ENCODE measurements at places on chromosomes 1 and 21.
A peak's percentile ranks its signal among the peaks of the same experiment; 100 is the strongest.

DNA sequence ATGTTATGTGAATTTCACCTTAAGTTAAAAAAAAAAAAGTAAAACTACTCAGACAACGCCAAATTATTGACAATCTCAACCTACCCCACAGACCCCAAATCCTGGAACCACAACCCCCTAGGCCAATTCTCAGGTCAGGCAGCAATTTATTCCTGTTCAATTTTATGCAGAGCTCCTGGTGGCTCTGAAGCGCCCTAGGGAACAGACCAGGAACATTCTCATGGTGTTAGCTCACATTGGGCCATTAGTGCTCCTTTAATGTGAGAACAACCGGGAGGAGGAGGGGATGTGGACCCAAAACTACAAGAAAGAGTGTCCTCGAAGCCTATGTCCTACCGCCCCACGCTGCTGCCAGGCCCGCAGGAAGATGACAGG is 403 bp upstream of the PSEN2 start:
- H3K4me3 ChIP-seq: peak overlapping the region; percentile 40
- H3K4me1 ChIP-seq: peaks cover 4% of the 10 kb centered on the region
- no peak for DNase-seq
- no peaks in the 10 kb centered on the region for H3K27me3 ChIP-seq
- H3K27ac ChIP-seq: no peak overlapping the region
- H3K36me3 ChIP-seq: no peaks in the 10 kb centered on the region

GRCh38 chr1:245301921-245302320 is 147.1 kb downstream of the KIF26B start:
- no peak overlapping the region for H3K27ac ChIP-seq
- DNase-seq: no peak
- H3K4me3 ChIP-seq: no peak overlapping the region
- no peaks in the 10 kb centered on the region for H3K36me3 ChIP-seq
- H3K4me1 ChIP-seq: no peaks in the 10 kb centered on the region
- H3K27me3 ChIP-seq: no peaks in the 10 kb centered on the region

- no peaks in the 10 kb centered on the region for H3K27me3 ChIP-seq
- H3K4me3 ChIP-seq: no peak overlapping the region
- no peak for DNase-seq
- H3K4me1 ChIP-seq: no peaks in the 10 kb centered on the region
Measured at GRCh38 chr1:216456682-216457081, 33.4 kb upstream of the USH2A start.

DNA sequence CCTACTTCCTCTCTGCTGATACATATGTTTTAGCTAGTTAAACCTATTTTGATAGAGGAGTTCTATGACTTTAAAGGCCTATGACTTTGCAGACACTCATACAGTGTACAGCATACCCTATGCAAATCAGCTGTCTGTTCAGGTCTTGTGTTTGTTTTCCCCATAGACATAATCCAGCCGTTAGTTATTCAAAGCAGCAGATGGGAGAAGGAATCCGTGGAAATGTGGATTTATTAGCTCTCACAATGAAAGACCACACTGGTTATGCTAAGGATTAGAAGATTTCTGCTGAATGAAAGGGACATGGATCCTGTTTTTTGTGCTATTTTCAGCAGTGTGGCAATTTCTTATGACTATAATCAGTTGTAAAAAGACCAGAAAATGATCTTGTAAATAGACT is 59.8 kb downstream of the MAST2 start:
- DNase-seq: no peak
- H3K4me3 ChIP-seq: no peak overlapping the region
- H3K27ac ChIP-seq: no peak overlapping the region
- H3K27me3 ChIP-seq: no peaks in the 10 kb centered on the region
- no peaks in the 10 kb centered on the region for H3K36me3 ChIP-seq
- H3K4me1 ChIP-seq: no peaks in the 10 kb centered on the region

- H3K36me3 ChIP-seq: peaks cover 9% of the 10 kb centered on the region
- DNase-seq: no peak
- no peaks in the 10 kb centered on the region for H3K4me1 ChIP-seq
- H3K4me3 ChIP-seq: no peak overlapping the region
Measured at GRCh38 chr21:15868940-15869339, 139.2 kb downstream of the USP25 start.

DNA sequence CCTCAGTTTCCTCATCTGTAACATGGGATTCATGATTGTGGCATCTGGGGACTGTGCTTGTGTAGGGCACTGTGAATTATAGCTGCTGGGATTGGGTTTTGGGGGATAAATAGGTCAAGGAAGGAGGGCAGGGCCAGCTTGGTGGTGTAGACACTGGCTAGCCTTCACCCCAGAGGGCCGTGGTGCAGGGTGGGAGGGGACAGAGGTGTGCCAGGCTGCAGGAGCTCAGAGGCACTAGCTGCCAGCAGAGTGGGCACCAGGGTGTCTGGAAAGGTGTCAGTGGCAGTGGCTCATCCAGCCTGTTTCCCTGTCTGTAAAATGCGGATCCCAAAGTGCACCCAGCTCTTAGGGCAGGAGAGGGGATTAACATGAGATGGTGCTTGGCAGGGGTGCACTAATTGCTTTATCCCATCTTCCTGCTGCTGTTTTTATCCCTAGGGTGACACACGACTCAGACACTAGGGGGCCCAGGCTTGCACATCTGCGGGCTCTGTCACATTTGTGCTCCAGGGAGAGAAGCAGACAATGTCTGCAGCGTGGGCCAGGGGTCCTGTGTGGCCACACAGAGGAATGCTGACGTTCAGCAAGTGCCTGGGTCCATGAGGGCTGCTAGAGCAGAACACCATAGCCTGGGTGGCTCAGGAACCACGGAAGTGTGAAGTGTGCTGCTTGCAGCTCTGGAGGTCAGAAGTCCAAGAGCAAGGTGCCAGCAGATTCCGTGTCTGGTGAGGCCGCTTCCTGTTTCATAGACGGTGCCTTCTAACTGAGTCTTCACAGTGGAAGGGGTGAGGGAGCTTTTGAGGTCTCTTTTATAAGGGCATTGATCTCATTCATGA is 19.3 kb downstream of the OBSCN start:
- H3K27me3 ChIP-seq: no peaks in the 10 kb centered on the region
- H3K36me3 ChIP-seq: peaks cover 9% of the 10 kb centered on the region
- no peaks in the 10 kb centered on the region for H3K4me1 ChIP-seq
- H3K4me3 ChIP-seq: no peak overlapping the region
- no peak for DNase-seq

DNA sequence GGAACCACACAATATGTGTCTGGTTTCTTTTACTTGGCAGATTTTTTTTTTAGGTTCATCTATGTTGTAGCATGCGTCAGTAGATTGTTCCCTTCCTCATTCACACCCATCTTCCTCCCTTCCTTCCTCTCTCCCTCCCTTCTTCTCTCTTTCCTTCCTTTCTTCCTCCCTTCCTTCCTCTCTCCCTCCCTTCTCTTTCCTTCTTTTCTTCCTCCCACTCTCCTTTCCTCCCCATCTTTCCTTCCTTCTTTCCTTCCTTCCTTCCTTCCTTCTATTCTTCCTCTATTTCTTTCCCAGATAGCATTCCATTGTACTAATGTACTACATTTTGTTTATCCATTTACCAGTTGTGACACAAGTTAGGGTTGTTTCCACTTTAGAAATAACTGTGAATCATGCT is 218.0 kb downstream of the RGS7 start:
- no peaks in the 10 kb centered on the region for H3K36me3 ChIP-seq
- no peak for DNase-seq
- no peak overlapping the region for H3K27ac ChIP-seq
- H3K4me3 ChIP-seq: no peak overlapping the region

DNA sequence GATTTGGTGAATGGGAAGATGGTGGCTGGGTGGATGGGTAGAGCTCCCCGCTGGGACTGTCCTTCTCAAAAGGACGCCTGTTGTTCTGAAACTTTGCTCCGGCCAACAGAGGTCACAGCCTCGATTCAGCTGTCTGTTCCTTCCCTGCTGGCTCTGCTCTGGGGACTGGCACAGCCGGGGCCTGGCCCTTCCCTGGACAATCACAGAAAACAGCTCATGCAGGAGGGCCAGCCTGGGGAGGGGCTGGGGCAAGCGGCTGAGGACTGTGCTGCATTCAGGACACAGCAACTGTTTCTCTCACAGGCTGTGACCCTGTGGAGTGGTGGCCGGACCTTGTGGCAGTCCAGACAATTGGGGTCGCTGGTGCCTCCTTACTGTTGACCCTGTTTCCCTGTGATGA is 110.7 kb upstream of the TMEM51 start:
- DNase-seq: no peak
- no peak overlapping the region for H3K27ac ChIP-seq
- H3K4me3 ChIP-seq: no peak overlapping the region
- no peaks in the 10 kb centered on the region for H3K36me3 ChIP-seq

- no peaks in the 10 kb centered on the region for H3K4me1 ChIP-seq
- H3K27me3 ChIP-seq: no peaks in the 10 kb centered on the region
- no peak overlapping the region for H3K4me3 ChIP-seq
- no peaks in the 10 kb centered on the region for H3K36me3 ChIP-seq
- DNase-seq: no peak
Measured at GRCh38 chr1:115908565-115909274, 67.6 kb upstream of the SLC22A15 start.

- DNase-seq: peak; percentile 81
- H3K27me3 ChIP-seq: no peaks in the 10 kb centered on the region
- H3K27ac ChIP-seq: peak overlapping the region; percentile 73
- no peaks in the 10 kb centered on the region for H3K36me3 ChIP-seq
- H3K4me3 ChIP-seq: peak overlapping the region; percentile 57
Measured at GRCh38 chr1:2199042-2199810, 4.7 kb upstream of the FAAP20 start.

GRCh38 chr1:37480581-37481288 is 6.4 kb downstream of the ZC3H12A start:
- no peak overlapping the region for H3K4me3 ChIP-seq
- H3K36me3 ChIP-seq: peaks cover 50% of the 10 kb centered on the region
- no peak for DNase-seq
- H3K27ac ChIP-seq: peak overlapping the region; percentile 98

DNA sequence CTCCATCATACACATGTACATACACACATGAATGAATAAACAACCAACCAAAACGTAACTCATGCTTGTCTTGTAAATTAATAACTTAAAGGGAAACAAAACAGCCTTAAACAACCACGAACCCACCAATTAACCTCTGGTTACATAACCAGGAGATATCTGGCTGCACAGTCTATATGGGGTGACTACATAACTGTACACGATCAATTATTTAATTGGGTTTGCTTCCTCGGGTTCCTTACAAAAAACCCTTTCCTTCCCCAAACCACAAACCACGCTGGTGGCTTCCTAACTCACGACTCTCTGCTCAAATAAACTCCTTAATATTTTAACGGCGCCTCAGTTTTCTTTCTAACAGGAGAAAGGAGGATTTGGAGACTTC is 744 bp downstream of the ZNF670 start:
- no peak for DNase-seq
- peak overlapping the region; percentile 73 for H3K27ac ChIP-seq

DNA sequence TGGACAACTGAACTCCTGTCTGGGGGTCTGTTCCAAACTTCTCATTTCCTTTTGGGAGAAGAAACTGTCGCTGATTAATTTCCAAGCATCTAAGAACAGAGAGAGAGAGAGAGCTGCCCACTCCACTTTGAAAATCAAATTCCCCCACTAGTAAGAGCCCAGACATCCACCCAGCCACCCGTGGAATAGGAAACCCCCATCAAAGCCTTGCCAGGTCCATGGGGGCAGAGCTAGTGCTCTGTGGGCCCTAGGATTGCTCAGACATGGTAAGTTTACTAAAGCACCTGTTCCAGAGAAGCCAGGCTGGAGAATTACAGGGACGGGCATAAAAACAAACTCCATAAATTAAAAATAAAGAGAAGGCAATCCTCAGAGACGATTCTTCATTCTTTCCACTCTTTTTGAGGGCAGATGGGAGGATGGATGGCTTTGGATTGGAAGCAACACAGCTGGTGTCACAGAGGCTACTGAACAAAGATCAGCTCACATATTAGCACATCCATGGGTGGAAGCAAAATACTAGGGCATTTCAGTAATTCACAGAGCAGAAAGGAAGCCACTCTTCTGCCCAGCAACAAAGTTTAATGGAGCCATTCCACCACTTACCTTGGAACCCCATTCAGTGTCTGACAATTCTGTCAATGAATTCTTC is 103.9 kb downstream of the COLGALT2 start:
- no peak overlapping the region for H3K27ac ChIP-seq
- H3K36me3 ChIP-seq: no peaks in the 10 kb centered on the region
- no peak overlapping the region for H3K4me3 ChIP-seq
- DNase-seq: no peak

DNA sequence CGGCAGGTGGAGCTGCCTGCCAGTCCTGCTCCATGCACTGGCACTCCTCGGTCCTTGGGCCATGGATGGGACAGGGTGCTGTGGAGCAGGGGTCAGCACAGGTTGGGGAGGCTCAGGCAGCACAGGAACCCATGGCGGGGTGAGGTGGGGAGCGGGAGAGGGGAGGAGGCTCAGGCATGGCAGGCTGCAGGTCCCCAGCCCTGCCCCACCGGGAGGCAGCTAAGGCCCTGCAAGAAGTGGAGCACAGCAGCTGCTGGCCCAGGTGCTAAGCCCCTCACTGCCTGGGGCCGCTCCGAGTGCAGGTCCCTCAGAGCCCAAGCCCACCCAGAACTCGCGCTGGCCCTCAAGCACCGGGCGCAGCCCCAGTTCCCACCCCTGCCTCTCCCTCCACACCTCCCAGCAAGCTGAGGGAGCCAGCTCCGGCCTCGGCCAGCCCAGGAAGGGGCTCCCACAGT is 691 bp upstream of the GBP5 start:
- no peaks in the 10 kb centered on the region for H3K27me3 ChIP-seq
- no peak overlapping the region for H3K4me3 ChIP-seq
- H3K36me3 ChIP-seq: no peaks in the 10 kb centered on the region

DNA sequence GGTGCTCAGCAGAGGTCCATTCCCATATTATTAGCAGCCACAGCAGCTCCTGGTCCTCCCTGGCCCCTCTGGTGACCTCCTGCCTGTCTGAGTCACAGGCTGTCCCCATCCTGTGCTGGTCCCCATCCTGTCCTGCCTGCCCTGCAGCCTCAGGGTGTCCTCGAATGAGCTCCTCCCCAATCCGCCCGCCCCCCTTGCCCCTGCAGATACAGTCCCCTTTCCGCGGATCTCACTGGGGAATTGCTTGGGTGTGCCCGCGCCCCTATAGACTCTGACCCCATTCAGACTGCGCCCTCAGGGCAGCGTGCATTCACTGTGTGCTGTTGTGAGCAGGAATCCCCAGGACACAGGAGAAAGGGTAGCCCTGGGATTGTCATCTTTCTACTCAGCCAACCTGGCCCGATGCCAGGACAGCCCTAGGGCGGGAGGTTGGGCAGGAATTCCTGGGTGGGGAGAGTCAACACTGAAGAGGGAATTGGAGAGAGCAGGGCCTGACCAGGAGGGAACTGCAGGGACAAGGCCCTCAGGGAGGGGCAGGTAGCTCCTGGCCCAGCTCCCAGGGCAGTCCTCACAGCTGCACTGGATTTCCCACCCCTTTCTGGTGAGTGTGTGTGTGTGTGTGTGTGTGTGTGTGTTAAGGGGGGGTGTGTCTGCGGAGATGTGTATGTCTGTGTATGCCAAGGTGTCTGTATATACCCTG is 1.1 kb upstream of the GUCA2A start:
- H3K4me3 ChIP-seq: no peak overlapping the region
- H3K27me3 ChIP-seq: no peaks in the 10 kb centered on the region
- no peaks in the 10 kb centered on the region for H3K4me1 ChIP-seq
- H3K27ac ChIP-seq: no peak overlapping the region
- DNase-seq: no peak

All from CD8-positive, alpha-beta memory T cell (primary cell).